Left colon (tissue), 2 donors: ENCODE measurements at places on chromosomes 2 and 18.

DNA sequence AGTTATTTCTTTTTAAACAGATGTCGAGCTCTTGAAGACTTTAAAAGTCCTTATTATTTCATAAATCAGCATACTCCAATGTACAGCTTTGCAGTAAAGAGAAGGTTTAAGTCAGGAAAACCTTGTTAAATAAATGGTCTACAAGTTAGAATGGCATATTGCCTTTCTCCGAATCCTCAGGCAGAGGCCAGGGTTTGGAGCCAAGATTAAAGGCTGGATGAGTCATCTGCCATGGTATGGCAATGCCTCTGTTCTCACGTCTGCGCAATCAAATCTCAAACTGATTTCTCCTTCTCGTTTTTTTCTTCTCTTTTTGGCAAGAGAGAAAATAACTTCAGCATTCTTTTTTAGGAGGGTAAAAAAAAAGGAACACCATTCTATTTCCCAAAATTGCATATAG, 5.6 kb upstream of the KCNJ3 start:
- DNase-seq, result no peak

DNA sequence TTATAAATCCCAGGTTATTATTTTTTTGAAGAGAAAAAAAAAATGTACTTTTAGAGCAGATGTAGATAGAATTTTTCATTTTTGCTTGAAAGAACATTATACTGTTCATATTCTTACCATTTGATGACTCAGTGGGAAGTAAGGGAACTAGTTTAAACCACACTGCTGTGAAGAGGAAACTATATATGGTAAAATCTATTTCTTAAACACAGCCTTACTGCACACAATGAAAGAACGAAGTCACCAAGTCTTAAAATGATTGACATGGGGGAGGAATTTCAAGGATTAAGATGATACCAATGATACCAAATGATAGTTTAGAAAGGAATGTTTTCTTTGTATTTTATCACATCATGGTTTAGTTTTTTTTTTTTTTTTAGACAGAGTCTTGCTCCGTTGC, 5.0 kb downstream of the ACTR2 start:
- no peak for DNase-seq

- no peak for DNase-seq
Measured at GRCh38 chr2:7242189-7242867, 325.1 kb downstream of the RNF144A start.

GRCh38 chr2:173963323-173963816, 1.8 kb downstream of the SP3 start:
- no peak for DNase-seq

DNA sequence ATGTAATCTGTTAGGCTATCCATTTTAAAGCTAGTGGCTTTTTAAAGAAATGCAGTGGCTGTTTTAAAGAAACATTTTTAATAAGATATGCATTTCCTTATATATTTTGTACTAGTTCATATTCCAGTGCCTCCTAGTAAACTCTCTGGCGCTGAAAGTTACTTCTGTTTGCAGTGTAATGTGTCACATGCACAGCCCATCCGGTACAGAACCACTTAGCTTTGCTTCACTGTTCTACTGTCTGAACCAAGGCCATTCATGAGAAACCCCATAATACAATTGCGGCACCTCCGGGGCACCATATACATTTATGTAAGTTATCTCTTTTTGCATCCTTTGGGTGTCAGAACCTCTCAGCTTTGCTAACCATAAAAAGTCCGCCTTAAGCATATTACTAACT, 114.6 kb upstream of the KCTD1 start:
- no peak for DNase-seq

- no peak for DNase-seq
Measured at GRCh38 chr18:8468191-8468590, 141.0 kb upstream of the RAB12 start.

GRCh38 chr18:33959609-33960008, 265.1 kb downstream of the NOL4 start:
- no peak for DNase-seq

DNA sequence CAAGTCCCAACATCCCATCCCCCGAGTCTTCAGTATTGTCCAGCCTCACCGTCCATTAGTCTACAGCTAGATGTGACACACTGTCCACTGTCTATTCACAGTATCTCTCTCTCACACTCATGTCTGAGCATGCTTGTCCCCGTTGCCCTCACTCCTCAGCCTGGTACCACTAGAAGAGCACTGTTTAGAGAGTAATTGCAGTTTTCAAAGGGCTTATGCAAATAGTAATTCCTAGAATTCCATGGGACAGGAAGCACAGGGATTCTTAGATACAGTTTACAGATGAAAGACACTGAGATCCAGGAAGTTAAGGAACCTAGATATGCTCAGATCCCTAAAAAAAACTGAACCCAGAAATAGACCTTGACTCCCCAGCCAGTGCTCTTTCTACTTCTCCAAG, 125.5 kb downstream of the MYO5B start:
- no peak for DNase-seq

- no peak for DNase-seq
Measured at GRCh38 chr2:12035029-12035720, 288.7 kb downstream of the LPIN1 start.

GRCh38 chr2:139155991-139156390, 375.8 kb upstream of the NXPH2 start:
- no peak for DNase-seq

GRCh38 chr2:236086971-236087465, 81.2 kb downstream of the GBX2 start:
- DNase-seq, result no peak

DNA sequence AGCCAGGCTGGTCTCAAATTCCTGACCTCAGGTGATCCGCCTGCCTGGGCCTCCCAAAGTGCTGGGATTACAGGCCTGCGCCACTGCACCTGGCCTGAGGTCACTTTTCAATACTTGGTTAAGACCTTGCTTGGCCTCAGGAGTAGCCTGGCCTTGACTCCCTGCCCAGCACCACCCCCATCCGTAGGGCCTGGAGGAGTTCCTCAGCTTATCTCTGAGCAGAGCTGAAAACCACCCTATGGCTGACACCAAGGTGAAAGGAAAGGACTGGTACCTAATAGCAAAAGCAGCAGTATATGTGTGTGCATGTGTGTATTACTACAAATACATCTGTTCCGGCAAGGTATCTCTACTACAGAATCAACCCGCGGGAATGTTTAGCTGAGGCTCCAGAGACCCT, 56.0 kb downstream of the STEAP3 start:
- DNase-seq, result no peak

DNA sequence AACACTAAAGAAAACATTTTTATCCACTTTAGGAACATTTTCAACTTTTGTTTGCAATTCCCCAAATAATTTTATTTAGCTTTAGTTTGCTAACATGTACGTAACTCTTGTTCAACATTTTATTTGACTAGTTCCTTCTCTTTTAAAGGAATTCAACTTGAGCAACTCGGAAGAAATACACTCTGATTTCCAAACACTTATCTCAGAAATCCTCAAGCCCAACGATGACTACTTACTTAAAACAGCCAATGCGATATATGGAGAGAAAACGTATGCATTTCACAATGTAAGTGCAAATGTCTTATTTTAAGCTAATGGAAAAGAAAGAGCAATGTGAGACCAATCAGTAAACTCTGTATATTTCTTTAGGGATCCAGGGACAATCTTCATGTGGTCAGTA, 10.1 kb downstream of the SERPINB10 start:
- DNase-seq, result no peak

- DNase-seq, result no peak
Measured at GRCh38 chr2:9364791-9365497, 58.4 kb downstream of the ITGB1BP1 start.

DNA sequence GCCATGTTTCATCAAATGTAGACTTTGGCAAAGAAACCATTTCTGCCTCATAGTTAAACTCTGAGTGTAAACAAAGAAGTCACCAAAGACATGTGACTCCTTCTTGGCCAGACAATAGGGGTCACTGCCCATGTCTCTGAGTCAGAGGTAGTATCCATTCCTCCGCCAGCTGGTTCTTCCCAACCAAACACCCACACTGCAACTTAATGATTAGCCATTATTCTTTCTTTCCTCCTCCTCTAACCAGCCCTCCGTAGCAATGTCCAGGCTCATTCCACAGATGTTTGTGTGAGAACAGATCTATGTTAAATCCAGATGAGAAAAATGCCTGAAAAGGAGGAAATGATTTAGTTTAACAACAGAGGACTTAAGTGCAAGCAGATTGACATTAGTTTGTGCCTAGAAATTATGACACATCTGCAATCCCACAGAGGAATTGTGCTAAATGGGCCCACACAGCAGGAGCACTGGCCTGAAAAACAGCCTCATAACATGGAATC, 127.9 kb upstream of the SH3BP4 start:
- DNase-seq, result no peak

- DNase-seq, result no peak
Measured at GRCh38 chr2:98278074-98278473, 68.2 kb upstream of the CNGA3 start.

- DNase-seq, result peak; percentile 55
Measured at GRCh38 chr2:144522897-144523595, 3.1 kb upstream of the ZEB2 start.

- DNase-seq, result no peak
Measured at GRCh38 chr2:76584474-76584873, 873.8 kb upstream of the GCFC2 start.

GRCh38 chr18:46152808-46153617, 48.8 kb downstream of the HAUS1 start:
- DNase-seq, result no peak

- no peak for DNase-seq
Measured at GRCh38 chr18:5449858-5450509, 93.8 kb downstream of the EPB41L3 start.

DNA sequence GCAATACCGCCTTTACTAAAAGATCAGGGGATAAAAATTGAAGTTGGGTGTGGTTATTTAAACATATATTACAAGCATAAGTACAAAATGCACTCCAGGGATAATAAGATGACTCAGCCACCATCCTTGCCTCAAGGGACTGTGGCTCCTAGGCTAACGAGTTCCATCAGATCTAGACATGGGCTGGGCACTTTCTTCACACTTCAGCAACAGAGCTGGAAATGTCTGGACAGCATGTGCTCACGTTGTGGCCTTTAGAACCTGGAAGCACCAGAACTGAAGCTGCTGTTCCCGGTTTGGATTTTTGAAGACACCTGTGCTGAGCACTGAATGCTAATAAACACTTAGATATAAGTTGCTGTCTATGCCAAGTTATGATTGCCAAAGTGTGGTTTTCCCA, 384.2 kb upstream of the SALL3 start:
- DNase-seq, result no peak

- DNase-seq, result no peak
Measured at GRCh38 chr18:38563396-38563980, 997.9 kb upstream of the CELF4 start.

DNA sequence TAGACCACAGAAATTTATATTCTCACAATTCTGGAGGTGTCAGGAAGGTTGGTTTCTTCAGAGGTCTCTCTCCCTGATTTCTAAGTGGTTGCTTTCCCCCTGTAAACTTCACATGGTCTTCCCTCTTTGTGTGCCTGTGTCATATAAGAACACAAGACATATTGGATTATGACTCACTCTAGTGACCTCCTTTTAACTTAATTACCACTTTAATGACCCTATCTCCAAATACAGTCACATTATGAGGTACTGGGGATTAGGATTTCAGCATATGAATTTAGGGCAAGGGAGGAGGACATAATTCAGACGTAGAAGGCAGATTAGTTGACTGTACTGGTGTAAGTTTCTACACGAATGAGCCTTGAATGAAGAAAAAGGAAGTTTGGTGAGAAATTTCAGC, 38.2 kb upstream of the EPHA4 start:
- no peak for DNase-seq

DNA sequence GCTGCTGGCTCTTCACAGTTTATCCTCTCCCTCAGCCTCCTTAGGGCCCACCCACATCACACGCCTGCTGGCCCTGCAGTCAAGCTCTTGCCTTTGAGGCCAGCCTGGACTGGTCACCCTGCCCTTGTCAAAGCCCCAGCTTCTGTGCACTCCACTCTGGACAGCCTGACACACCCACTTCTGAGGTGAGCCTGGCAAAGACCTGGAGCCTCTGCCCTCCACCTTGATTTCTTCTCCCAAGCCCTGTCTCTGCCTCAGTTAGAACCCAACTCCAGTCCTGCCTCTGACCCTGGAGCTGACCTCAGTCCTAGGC, 37.0 kb upstream of the TAF1B start:
- no peak for DNase-seq

DNA sequence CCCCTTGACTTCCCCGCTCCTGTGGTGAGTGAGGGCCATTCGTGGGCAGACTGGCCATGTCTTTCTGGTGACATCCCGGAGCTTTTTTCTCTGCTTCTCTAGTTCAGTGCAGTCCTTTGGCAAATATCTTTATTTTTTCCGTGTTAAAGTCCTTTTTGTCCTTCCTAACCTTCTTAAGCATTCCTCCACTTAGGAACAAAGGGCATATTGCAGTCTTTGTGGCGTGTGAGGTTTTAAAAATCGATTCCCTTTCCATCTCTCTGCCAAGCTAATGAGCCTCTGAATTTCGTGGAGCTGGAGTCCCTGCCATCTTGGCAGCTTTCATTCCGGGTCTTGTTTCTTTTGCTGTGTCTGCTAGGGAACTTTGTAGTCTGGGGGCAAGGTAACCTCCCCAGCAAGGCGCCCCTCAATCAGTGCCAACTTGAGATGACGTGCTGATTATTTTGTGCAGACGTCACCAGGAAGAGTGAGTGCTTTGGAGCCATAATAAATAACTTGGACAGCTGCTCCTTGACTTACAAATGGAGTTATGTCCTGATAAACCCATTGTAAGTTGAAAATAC, 5.1 kb downstream of the CNNM3 start:
- no peak for DNase-seq

DNA sequence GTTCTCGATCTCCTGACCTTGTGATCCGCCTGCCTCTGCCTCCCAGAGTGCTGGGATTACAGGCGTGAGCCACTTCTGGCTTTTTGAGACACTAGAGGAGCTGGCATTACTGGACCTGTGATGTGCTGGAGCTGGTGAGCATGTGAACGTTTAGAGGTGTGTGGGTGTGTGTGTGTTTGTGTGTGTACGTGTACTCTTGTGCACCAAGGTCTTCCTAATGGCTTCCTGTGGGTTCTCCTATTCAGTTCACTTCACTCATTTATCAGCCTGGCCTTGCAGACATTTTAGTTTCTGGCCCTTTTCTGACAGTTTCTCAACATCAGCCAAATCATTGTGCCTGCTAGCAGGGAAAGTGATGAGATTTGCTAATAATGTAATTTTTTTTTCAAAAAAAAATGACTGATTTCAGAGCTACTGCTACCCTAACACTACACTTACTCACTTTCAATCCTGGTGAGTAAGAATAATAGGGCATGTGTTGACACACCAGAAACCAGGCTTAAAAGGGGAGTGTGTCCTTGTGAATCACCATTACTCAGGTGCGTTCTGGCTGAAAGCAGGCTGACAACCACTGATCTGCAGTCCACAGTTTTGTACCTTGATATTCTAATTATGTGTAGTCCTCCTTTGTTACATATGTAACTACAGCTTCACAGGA, 41.0 kb upstream of the ACTR3 start:
- DNase-seq, result no peak

GRCh38 chr2:215847056-215847455, 166.3 kb downstream of the MREG start:
- no peak for DNase-seq

GRCh38 chr2:70930371-70931329, 5.0 kb upstream of the ATP6V1B1 start:
- DNase-seq, result no peak

- DNase-seq, result no peak
Measured at GRCh38 chr2:159695795-159696448, 16.4 kb upstream of the MARCHF7 start.

GRCh38 chr2:163601377-163601776, 134.4 kb downstream of the FIGN start:
- no peak for DNase-seq

GRCh38 chr18:42513441-42513840, 558.4 kb downstream of the PIK3C3 start:
- no peak for DNase-seq
